ENCODE measurements at places on chromosomes 4 and X.
A peak's percentile ranks its signal among the peaks of the same experiment; 100 is the strongest.

DNA sequence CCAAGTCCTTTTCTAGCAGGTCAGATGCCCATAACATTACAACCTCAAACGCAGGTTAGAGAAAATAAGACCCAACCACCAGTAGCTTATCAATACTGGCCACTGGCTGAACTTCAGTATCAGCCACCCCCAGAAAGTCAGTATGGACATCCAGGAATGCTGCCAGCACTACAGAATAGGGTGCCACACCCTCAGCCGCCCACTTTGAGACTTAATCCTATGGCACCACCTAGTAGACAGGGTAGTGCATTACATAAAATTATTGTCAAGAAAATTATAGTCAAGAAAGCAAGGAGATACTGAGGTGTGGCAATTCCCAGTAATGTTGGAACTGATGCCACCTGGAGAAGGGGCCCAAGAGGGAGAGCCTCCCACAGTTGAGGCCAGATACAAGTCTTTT, 19.9 kb upstream of the TRIM61 start:
- DNase-seq = no peak

GRCh38 chrX:26352891-26353430, 137.0 kb downstream of the MAGEB5 start:
- no peak for DNase-seq

DNA sequence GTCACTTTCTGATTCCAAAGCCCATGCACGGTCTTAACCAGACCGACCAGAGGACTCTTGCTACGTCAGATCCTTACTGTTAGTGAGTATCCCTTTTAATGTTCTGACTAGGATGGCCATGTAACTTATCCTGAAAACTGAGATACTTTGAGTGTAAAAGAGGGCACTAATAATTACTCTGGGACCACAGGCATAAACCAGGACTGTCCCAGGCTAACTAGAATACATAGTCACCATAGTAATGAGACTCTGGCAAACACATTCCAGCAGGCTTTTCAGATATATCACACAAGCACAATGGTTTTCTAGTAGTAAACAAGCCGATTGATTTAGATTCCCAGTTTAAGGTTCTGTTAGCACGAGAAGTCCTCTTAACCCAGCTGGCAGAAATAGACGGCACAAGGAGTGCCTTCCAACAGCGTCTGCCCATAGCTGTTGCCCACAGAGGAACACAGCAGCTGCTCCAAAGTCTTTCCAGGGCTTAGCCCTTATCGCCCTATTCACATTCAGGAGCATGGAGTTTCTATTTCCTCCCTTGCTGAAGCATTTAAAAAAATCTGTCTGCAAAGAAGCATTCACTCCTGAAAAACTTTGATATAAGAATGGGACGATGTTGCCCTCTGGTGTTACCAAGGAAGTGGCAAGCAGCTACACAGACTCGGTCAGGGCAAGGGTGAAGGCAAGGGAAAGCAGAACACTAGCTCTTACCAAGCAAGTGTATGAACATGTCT, 92.4 kb downstream of the CXCL13 start:
- no peak for DNase-seq

- DNase-seq = no peak
These were observed 102.6 kb downstream of the DHRSX start for GRCh38 chrX:2398064-2398656.

GRCh38 chrX:1749499-1749898, 134.6 kb downstream of the ASMT start:
- DNase-seq = no peak

DNA sequence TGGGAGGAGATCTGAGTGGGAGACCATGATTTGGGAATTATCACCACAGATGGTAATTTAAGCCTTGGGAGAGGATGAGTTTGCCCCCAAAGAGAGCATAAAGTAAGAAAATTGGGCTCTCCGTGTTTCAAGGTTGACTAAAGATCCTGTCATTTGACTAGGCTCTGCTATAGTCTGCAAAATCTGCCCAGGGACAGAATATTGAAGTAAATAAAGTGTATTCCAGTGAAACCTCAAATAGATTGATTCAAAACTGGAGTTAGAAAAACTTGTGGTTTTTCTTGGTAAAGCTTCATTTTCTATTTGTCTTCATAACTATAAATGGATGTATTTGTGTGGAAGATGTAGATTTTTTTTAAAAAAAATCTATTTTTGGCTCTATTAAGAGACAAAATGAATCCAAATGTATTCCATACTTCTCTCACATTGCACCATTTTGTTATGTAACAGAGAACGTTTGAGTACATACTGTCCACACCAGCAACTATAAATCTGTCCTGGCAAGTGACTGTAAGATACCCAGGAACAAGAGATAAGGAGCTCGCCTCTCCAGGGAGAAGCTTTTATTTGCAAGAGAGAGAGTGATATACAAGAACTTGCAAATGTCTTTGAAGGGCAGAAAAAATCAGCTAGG, 170.2 kb downstream of the CBR4 start:
- DNase-seq = no peak

- no peak for DNase-seq
These were observed 11.8 kb downstream of the CLCN5 start for GRCh38 chrX:49934148-49934547.

GRCh38 chrX:24055043-24055356, 244 bp downstream of the EIF2S3 start:
- DNase-seq = no peak

- no peak for DNase-seq
These were observed 232.1 kb upstream of the ARSJ start for GRCh38 chr4:114211556-114211955.

DNA sequence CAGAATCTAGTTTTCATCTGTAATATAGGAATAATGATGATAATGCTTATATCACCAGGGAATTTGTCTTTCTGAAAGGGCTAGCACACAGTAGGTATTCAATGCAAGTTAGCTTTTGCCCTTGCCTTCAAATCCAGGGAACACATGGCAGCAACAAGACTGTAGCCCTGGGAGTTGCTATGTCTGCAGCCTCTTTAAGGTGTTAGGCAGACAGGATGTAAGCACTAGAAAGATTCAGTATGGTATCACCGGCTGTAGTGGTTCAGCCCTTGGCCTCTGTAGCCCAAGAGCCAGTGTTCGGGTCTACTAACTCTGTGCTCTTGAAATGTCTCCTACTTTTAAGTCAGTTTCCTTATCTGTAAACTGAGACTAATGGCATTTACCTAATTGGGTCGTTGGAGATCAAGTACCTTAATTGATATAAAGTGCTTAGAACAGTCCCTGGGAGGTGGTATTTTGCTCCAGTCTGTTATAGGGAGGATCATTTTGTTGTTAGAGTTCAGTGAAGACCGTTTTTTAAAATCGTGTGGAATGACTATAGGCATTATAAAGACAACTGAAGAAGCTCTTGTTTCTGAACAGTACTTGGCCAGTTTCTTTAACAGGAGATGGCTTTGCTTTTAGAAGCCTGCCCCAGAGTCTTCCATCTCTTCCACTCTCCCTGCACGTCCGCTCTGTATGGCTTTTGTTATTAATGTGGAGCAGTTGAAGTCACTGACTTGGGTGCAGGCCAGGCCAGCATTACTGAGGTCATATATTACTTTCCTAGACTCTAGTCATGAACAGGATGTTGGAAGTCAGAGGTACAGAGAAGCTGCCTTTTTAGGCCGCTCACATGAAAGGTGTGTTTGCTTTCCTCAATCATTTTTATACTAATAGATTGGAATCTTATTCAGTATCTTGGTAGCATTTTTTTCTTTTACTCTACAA, 44.8 kb downstream of the GAB1 start:
- DNase-seq = no peak

DNA sequence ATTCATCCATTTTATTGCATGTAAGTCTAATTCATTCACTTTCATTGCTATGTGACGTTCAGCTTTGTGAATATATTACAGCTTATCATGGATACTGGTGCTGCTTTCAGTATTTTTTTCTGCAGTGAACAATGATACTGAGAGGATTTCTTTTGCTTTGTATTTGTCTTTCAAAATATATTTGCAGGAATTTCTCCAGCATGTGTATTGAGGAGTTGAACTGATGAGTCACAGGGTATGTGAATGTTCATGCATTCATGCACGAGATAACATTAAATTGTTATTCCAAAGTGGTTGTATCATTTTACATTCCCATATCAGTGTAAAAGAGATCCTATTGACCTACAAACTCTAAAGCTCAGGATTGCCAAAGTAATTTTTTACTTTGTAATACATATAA, 283.8 kb upstream of the ARSJ start:
- no peak for DNase-seq

DNA sequence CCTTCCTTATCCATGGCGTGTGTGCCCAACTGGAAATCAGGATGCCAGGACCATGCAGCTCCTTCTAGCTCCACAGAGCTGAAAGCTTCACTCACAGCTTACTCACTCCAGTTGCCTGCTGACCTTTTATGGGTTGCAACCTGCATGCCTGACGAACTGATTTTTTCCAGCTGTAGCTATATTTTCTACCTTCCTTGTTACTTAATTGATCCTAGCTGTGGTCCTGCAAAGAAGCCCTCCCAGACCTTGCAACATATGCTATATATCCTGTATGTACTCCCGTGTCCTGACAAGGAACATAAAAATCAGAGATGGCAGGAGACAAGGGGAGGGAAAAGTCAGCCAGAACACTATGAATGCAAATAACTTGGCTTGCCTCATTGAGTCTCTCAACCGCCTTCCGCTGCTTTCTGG, 135.3 kb upstream of the LDB2 start:
- no peak for DNase-seq

- no peak for DNase-seq
These were observed 67.9 kb downstream of the GAB1 start for GRCh38 chr4:143404555-143404954.

GRCh38 chr4:99986792-99987191, 36.7 kb upstream of the H2AZ1 start:
- DNase-seq = no peak

DNA sequence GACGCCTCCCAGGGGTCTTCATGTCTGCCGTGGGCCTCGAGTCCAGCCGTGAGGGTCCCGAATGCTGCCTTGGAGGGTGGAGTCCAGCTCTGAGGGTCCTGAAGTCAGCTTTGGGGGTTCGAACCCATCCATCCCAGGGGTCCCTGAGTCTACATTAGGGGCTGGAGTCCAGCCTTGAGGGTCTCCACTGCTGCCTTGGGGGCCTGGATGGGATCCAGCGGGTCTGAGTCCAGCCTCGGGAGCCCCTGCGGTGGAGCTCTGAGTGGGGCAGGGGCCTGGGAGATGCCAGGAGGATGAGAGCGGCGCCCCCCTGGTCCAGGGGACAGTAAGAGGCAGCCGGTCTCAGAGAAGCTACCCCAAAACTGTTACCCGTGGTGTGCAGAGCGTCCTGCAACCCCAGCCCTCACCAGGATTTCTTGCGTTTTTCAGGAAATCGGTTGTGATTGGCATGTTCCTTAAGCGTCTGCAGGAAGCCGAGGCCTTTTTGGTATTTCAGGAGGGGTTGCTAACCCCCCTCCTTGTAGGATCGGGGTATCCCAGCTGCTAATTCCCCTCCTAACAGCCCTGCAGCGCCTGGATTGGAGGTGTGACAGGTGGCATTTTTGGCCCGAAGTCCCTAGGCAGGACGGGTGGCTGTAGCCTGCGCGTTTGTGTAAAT, 1.7 kb upstream of the GTPBP6 start:
- peak; percentile 19 for DNase-seq

GRCh38 chrX:133880032-133880443, 105.4 kb downstream of the GPC3 start:
- DNase-seq = no peak

GRCh38 chr4:74329307-74329706, 21.0 kb downstream of the EPGN start:
- no peak for DNase-seq

- no peak for DNase-seq
These were observed 14.1 kb downstream of the HTRA3 start for GRCh38 chr4:8283631-8284121.

DNA sequence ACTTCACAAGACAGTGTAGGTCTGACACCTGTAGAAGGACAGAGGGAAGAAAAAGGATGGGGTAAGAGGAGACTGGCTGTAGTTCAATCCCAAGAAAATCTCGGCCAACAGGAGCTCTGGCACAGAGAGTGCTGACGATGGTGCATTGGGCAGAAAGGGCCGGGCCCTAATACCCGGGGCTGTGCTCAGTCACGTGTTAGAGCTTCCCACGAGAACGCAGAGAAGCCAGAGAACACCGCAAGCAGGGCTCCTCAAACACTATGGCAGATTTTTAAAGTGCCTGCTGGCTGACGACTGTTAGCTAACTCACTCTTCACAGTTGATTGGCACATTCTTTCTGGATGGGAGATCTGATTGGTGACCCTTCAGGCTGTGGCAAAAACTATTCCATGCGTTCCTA, 35.5 kb downstream of the EREG start:
- DNase-seq = no peak

DNA sequence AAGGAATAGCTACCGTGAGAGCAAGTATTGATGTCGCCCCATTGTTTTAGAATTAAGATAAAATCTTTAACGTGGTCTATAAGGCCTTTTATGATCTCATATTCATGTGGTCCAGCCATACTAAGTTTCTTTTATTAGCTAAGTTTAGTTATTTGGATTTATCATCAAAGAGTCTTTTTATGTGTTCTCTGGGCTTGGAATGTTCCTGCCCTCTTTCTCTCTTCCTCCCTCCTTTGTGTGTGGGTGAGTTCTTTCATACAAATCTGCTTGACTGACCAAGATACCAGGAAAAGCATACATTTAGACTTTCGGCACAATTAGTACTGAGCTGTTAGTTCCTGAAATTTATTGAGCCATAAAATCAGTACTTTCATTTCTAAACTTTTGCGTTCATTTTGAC, 11.3 kb downstream of the TDO2 start:
- no peak for DNase-seq

- DNase-seq = no peak
These were observed 48.9 kb upstream of the FAM47B start for GRCh38 chrX:34893741-34894140.

GRCh38 chr4:40720351-40720750, 29.4 kb upstream of the NSUN7 start:
- no peak for DNase-seq

DNA sequence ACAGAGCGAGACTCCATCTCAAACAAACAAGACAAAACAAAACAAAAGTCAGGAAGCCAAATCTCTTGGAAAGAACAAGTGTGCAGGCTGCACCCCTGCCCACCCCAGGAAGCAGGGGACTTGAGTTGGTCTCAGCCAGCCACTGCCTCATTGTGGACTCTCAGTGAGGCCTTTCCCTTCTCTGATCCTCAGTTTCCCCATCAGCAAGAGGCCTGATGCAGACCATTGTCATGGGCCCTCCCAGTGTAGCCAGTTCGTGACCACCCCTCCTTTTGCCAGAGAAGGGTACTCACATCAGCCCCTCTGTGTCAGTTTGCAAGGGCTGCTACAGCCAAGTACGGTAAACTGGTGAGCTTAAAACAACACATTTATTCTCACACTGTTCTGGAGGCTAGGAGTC, 48.9 kb upstream of the MAMLD1 start:
- DNase-seq = no peak

DNA sequence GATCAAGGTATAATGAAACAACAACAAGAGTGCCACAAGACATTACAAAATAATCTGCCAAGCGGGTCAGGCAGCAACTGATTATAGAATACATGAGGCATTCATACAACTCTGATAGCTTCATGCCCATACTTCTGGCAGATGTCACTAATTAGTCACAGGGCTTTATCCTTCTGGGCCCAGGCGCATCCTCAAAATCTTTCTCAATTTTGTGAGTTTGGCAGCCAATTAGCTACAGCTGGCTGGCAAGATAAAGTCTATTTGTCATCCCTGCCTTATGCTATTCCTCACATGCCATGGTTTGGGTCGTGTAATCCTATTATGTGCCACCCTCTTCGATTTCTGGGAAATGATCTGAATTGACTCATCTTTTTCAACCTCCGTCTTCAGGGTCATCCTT, 254.3 kb downstream of the PACRGL start:
- no peak for DNase-seq

- no peak for DNase-seq
These were observed 2139.4 kb upstream of the TENM3 start for GRCh38 chr4:180103794-180104193.

GRCh38 chr4:113278324-113278934, 229.0 kb downstream of the ANK2 start:
- DNase-seq = peak; percentile 80

Data from activated CD8-positive, alpha-beta T cell treated with anti-CD3 and anti-CD28 coated beads for 36 hours (primary cell).